WTC11 (cell line): ENCODE measurements at places on chromosomes 11 and 22. TPM values are rescaled to one million over a fixed set of nuclear protein-coding genes. Genes with fewer than 3 reads are reported as not detected.

Gene RPL3
- total RNA-seq: 3,009 to 3,279 TPM (median 3,249 TPM) in 3 replicates

Gene GGT5
- total RNA-seq: 0.09 to 0.32 TPM (median 0.20 TPM) in 3 replicates

Gene LRRC74B
- total RNA-seq: not detected in 3 replicates

Gene SAC3D1
- total RNA-seq: 22.2 to 26.2 TPM (median 22.8 TPM) in 3 replicates

Gene MUC6
- 0.05 to 0.13 TPM (median 0.07 TPM) in 3 replicates for total RNA-seq

DNA sequence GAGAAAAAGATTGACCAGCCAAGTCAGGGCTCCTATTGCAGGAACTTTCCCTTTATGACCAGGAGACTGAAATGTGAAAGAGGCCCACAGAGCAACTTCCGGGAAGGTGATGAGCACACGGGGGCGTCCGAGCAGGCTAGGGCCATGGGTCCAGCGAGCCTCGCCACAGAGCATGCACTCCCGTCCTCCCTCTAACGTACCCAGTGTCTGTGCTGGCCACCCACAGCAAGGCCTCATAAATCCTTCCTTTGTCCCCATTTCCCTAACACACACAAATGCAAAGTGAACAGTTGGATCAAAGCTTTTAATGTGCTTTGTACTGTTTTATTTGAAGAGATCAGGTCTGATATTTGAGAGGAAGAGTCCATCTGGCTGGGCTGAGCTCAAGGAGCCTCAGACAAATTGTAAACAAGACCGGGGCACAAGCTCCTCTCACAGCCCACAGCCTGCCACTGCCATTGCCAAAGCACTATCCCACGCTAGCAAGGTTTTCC, 44.3 kb downstream of the BLID start:
- no peak overlapping the region for H3K27ac ChIP-seq
- no peaks in the 10 kb centered on the region for H3K36me3 ChIP-seq
- peak; percentile 11 for DNase-seq

- no peaks in the 10 kb centered on the region for H3K27me3 ChIP-seq
- no peak for DNase-seq
- peak overlapping the region; percentile 81; the same call in 1 of the 2 replicates for H3K27ac ChIP-seq
- no peaks in the 10 kb centered on the region for H3K36me3 ChIP-seq
Observed at GRCh38 chr22:46661221-46661851, 41.1 kb downstream of the GRAMD4 start.

- H3K4me1 ChIP-seq: peaks cover 16% of the 10 kb centered on the region
- no peak overlapping the region for H3K4me3 ChIP-seq
- H3K36me3 ChIP-seq: no peaks in the 10 kb centered on the region; the same call in 1 of the 2 replicates
- H3K27me3 ChIP-seq: no peaks in the 10 kb centered on the region
- H3K27ac ChIP-seq: no peak overlapping the region
Observed at GRCh38 chr22:44736581-44737405, 15.6 kb upstream of the ARHGAP8 start.

- peaks cover 14% of the 10 kb centered on the region for H3K4me1 ChIP-seq
- H3K27me3 ChIP-seq: no peaks in the 10 kb centered on the region
- H3K36me3 ChIP-seq: no peaks in the 10 kb centered on the region
- no peak overlapping the region for H3K4me3 ChIP-seq
- no peak overlapping the region for H3K27ac ChIP-seq
Observed at GRCh38 chr22:39439170-39439569, 17.6 kb upstream of the MGAT3 start.

- peaks cover 54% of the 10 kb centered on the region for H3K27me3 ChIP-seq
- H3K4me3 ChIP-seq: peak within 1 kb of the TSS; percentile 92
- peak; percentile 74 for DNase-seq
Observed at GRCh38 chr22:20437613-20438426, at the start of gene SCARF2. TSS of gene SCARF2 (minus strand) at chr22:20437825. CDS start at chr22:20437754, 71 bp downstream.

DNA sequence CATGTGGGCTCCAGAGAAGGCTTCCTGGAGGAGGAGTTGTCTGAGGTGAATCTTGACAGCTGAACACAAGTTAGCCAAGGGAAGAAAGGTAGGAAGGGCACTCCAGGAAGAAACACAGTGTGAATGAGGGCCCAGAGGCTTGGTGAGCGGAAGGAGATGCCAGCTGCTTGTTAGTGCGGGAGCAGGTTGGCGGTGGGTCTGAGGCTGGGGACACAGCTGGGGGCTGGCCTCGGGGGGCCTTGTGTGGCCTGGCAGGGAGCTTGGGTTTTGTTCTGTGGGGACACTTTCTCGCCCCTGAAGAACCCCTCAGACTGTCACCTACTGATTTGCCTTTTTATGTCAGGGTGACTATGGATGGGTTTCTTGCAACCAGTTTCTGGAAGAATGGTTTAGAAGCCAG, 160.0 kb downstream of the ST3GAL4 start:
- H3K4me1 ChIP-seq: peaks cover 7% of the 10 kb centered on the region; the same call in 1 of the 2 replicates
- no peaks in the 10 kb centered on the region; the same call in 1 of the 2 replicates for H3K27me3 ChIP-seq
- no peaks in the 10 kb centered on the region for H3K36me3 ChIP-seq
- DNase-seq: no peak

DNA sequence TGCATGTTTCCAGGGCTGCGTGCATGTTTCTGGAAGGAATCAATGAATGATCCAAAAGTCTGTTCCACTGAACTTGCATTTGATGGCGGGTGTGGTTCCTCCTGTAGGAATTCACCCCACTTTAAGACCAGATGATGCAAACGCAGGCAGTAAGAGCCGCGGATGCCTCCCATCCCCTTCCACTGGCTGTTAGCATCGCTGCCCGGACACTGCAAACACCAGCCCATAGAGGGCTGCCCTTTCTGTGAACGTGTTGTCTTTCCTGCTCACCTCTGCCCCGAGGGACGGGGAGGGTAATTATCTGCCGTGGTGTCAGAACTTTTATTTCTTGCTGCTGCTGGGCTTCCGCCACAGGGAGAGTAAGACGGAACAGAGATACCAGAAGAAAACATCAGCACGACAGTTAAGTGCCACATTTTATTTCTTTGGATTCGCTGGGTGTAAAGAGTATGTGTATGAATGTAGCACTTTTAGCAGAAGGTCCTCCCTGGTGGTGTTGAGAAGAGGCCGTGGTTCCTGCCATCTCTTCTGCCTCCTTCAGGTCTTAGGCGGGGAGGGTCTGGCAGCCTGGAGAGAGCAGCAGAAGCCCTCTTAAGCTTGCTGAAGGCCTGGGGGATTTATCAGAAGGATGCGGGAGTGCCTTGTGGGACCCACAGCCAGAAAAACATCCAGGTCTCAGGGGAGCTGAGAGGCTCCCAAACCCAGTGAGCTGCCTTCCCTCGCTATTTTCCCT, 53.2 kb upstream of the NECTIN1 start:
- H3K36me3 ChIP-seq: no peaks in the 10 kb centered on the region
- peak; percentile 44 for DNase-seq
- peaks cover 17% of the 10 kb centered on the region for H3K4me1 ChIP-seq

- no peak overlapping the region for H3K27ac ChIP-seq
- H3K4me1 ChIP-seq: peaks cover 5% of the 10 kb centered on the region
- no peak overlapping the region for H3K4me3 ChIP-seq
- no peak for DNase-seq
- no peaks in the 10 kb centered on the region for H3K36me3 ChIP-seq
- H3K27me3 ChIP-seq: 0 out of 2 replicates have a peak, but pooled peaks cover 3% of the 10 kb centered on the region
Observed at GRCh38 chr22:24485608-24486007, 9.5 kb upstream of the UPB1 start.

DNA sequence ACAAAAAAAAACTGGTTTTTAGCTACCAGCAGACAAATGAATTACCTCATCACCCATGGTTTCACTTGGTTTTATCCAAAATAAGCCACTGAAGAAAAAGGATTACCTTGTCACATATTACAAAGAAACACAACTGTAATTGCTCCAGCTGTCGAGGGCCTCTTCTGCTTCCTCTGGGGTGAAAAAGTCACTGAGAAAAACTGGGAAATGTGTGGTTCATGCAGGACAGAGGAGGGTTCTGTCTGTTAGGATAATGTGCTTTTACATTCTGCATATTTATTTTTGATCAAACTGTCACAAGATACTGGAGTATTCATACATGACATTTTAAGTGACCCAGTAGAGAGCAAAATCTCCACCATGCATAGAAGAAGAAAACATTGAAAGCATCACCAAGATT, 211.7 kb downstream of the NAV2 start:
- no peaks in the 10 kb centered on the region for H3K27me3 ChIP-seq
- no peak overlapping the region for H3K27ac ChIP-seq
- no peak for DNase-seq
- H3K4me3 ChIP-seq: no peak overlapping the region
- peaks cover 8% of the 10 kb centered on the region for H3K4me1 ChIP-seq

- peaks cover 5% of the 10 kb centered on the region for H3K4me1 ChIP-seq
- H3K4me3 ChIP-seq: no peak within 1 kb of the TSS
- H3K27me3 ChIP-seq: peaks cover 21% of the 10 kb centered on the region
- no peak for DNase-seq
- no peaks in the 10 kb centered on the region for H3K36me3 ChIP-seq
Observed at GRCh38 chr22:24005201-24005600, at the start of gene GSTT4. TSS of gene GSTT4 (minus strand) at chr22:24005453. CDS start at chr22:24005356, 97 bp downstream.

- H3K27me3 ChIP-seq: no peaks in the 10 kb centered on the region
- no peak overlapping the region for H3K27ac ChIP-seq
- H3K4me3 ChIP-seq: no peak overlapping the region
- DNase-seq: peak; percentile 24
- no peaks in the 10 kb centered on the region for H3K36me3 ChIP-seq
Observed at GRCh38 chr22:43053176-43053575, 36.0 kb downstream of the TTLL1 start.

- H3K4me3 ChIP-seq: no peak overlapping the region
- DNase-seq: no peak
- H3K27me3 ChIP-seq: peaks cover 8% of the 10 kb centered on the region
- H3K36me3 ChIP-seq: peaks cover 3% of the 10 kb centered on the region; the same call in 1 of the 2 replicates
- H3K4me1 ChIP-seq: peaks cover 6% of the 10 kb centered on the region
Observed at GRCh38 chr11:729492-730074, 17.7 kb upstream of the TALDO1 start.

GRCh38 chr22:39593066-39593930, 22.7 kb downstream of the CACNA1I start:
- peaks cover 16% of the 10 kb centered on the region for H3K27me3 ChIP-seq
- H3K27ac ChIP-seq: no peak overlapping the region
- H3K36me3 ChIP-seq: no peaks in the 10 kb centered on the region
- peaks cover 18% of the 10 kb centered on the region for H3K4me1 ChIP-seq
